B cell (primary cell): ENCODE measurements at places on chromosomes 13 and 19. TPM values are rescaled to one million over a fixed set of nuclear protein-coding genes. Genes with fewer than 3 reads are reported as not detected.

Gene ATP1A3
- 0.62 and 1.2 TPM in 2 replicates for polyA plus RNA-seq

GRCh38 chr19:35986664-35987570 lies 8.1 kb upstream of the SDHAF1 start:
- peak; percentile 62 for DNase-seq

DNA sequence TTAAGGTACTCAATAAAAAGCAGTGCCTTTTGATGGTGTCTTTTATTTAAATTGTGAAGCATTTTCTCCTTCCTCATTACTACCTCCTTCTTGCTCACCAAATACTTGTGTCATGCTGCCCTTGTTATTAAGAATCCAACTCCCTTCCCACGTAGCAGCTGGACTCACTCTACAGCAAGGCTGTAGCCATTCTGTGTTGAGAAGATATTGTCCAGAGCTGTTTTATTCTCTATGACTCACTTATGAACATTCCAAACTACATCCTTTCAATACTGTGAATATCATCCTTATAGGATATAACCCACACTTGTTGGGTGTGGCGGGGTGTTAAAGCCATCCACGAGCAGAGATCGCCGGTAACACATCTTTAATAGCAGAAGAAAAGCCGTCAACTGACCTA lies 1671.5 kb upstream of the SLC10A2 start:
- no peak for DNase-seq

Gene ABHD13
- polyA plus RNA-seq: 6.2 and 10.3 TPM in 2 replicates

DNA sequence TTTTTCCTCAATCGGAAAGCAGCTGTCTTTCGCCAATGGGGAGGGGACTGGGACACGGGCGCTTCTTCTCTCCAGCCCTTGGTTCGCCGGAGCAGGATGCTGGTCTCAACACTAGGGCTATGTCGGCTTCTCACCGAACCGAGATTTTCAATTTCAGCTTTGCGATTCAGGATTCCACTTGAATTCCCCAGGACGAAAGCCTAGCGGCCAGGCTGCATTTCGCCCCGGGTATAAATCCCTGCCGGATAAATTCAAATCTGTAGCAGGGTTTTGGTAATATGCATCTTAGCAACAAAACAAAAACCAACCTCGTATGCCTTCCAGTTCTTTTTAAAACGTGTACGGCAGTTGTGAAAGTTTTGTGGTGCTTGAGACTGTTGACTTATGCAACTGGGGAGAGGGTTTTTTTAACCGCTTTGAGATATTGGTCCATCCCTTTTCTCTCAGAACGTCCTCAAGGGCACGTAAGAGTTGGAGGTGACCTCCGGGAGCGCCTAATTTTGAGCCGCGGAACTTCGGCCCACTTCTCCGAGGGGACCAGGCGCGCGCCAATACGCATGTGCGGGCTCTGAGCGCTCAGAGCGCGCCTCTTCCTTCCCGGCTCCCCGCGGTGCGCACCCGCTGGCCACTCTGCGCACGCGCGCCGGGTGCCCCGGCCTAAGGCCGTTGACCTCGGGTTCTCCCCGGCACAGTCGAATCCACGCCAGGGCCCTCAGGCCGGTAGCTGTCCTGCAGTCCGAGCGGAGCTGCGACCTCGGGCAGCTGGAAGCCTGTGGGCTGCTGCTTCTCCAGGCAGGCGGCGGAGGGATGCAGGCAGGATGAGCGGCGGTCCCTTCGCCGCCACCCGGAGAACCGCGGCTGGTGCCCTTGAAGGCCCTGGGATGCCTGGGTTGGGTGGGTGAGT lies 7.6 kb downstream of the POU4F1 start:
- peak; percentile 50 for DNase-seq

Gene RAB3A
- 5.3 and 7.7 TPM in 2 replicates for polyA plus RNA-seq

GRCh38 chr19:45087531-45087930 lies 5.4 kb upstream of the PPP1R37 start:
- no peak for DNase-seq

DNA sequence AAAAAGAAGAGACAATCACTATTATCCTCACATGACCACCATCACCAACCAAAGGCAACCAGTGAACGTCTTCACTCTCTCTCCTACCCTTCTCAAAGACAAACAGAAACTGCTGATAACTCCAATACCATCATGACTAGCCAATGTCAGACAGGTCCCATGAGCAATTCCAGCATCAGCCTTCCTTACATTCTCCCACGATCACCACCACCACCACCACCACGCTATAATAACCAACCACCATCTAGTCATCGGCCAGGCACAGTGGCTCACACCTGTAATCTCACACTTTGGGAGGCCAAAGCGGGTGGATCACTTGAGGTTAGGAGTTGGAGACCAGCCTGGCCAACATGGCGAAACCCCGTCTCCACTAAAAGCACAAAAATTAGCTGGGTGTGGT lies 3.9 kb downstream of the MYO1F start:
- no peak for DNase-seq

- peak; percentile 63 for DNase-seq
These were observed 455.7 kb downstream of the FGF9 start for GRCh38 chr13:22126433-22127021.

DNA sequence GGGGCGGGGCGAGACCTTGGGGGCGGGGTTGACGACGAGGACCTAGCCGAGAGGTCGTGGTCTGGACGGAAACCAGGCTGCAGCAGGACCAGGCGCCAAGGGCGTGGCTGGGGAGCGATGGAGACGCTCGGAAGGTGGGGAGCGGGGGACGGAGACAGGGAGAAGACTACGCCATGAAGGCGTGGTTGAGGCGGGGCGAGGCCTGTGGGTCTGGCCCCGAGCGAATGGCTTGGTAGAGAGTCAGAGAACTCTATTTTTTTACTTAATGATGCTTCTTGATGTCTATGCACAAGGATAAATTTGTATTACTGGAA lies 674 bp upstream of the FBXL12 start:
- DNase-seq: no peak

- DNase-seq: peak; percentile 93
These were observed at the start of gene PTOV1 for GRCh38 chr19:49850487-49851342. PTOV1 (plus strand) TSS chr19:49851159.

Gene CLIP3
- polyA plus RNA-seq: 0.42 and 0.55 TPM in 2 replicates

- DNase-seq: no peak
These were observed 15.0 kb downstream of the MBD3L2B start for GRCh38 chr19:7006135-7006704.

- DNase-seq: peak; percentile 68
These were observed 10.1 kb downstream of the GRIN2D start for GRCh38 chr19:48403606-48404005.

Gene ZFP28
- 2.5 and 4.6 TPM in 2 replicates for polyA plus RNA-seq

Gene KLK2
- 0.60 and 1.2 TPM in 2 replicates for polyA plus RNA-seq

Gene CRLF1
- polyA plus RNA-seq: not detected in 2 replicates

GRCh38 chr13:27309967-27310598 lies 39.5 kb downstream of the RASL11A start:
- DNase-seq: no peak

DNA sequence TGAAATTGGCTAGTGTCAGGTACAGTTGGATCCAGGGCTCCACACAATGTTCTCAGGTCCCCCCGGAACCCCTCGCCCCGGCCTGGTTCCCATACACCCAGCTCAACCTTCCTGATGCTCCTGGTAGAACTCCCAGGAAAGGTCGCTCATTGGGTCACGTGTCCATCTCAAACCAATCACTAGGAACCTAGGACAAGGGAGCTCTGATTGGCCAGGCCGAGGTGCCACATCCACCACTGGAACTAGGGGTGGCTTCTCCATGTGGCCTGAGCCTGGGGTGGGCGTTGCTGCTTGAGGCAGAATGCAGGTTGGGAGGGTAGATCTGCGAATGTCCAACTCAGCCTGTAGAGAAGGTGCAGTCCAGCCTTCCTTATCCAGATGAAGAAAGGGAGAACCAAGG lies 6.9 kb upstream of the MEF2B start:
- no peak for DNase-seq

GRCh38 chr13:105948143-105948542 lies 587.3 kb downstream of the EFNB2 start:
- no peak for DNase-seq

- DNase-seq: peak; percentile 39
These were observed 12.8 kb downstream of the ONECUT3 start for GRCh38 chr19:1765904-1766799.

DNA sequence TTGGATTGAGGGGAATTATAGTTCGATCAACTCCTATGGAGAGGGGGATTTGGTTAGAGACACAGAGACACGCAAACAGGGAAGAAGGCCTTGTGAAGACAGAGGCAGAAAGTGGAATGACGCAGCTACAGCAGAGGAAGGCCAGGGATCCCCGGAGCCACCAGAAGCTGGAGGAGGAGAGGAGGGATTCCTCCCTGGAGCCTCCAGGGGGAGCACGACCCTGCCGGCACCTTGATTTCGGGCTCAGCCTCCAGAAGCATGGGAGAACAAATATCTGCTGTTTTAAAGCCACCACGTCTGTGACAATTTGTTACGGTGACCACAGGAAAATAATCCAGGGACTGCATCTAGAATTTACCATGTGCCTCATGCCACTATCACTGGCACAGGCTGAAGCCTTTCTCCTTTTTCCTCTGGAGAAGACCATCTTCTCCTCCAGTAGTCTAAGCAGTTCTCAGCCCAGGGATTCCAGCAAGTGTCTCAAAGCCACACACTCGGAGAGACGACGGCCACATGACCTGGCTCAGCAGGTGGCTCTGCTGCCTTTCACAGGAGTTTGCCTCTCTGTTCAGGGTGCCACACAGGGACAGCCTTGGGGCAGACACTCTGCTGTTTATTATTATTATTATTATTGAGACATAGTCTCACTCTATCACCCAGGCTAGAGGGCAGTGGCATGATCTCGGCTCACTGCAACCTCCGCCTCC lies 39.9 kb upstream of the CCNE1 start:
- DNase-seq: peak; percentile 23

DNA sequence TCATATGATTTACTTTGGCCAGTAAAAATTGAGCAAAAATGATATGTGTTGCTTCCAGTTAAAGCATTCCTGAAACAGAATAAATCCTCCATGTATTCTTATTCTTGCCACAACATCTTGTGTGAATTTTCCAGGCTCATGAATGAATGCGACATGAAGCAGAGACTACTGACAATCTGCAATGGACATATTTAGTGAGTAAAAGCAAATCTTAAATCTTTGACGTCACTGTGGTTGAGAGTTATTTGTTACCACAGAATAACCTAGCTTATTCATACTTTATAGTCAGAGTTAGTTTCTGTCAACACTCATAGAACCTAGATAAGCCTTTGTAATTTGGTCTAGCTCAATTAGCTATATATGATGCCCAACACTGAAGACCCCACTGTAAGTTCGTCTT lies 1443.1 kb downstream of the PCDH9 start:
- no peak for DNase-seq

DNA sequence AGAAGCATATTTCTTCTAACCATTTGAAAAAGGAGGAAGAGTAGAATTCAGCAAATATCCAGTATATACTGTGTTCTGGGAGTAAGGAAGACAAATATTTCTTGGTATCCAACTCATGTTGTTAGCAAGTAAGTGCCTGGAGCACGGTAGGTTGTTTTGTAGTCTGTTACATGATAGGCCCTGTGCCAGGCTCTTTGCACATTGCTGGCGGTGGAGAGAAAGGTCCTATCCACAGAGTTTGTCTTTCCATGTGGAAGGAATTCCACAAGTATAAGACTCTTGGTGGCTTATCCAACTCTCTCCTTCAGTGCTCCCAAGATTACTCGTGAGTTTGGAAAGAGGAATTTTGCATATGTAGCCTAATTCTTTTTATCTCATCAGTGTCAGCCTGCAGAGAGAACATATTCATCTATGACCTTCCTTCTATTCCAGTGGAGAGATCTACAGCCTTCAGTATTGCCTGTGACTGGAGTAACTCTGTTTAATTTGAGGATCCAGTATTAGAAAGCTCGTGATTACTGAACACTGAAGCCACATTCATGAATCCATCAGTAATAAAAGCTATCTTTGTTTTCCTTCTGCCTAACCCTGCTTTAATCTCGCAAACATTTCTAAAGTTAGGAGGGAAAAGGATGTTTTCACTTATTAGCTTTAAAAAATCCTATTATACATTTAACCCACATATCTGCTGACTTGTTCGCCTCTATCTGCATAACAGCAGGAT lies 183.9 kb upstream of the CSNK1A1L start:
- no peak for DNase-seq

Gene ZNF274
- 51.5 and 53.3 TPM in 2 replicates for polyA plus RNA-seq

Gene DAND5
- not detected in 2 replicates for polyA plus RNA-seq

Gene ADGRE1
- 0.21 and 0.33 TPM in 2 replicates for polyA plus RNA-seq

DNA sequence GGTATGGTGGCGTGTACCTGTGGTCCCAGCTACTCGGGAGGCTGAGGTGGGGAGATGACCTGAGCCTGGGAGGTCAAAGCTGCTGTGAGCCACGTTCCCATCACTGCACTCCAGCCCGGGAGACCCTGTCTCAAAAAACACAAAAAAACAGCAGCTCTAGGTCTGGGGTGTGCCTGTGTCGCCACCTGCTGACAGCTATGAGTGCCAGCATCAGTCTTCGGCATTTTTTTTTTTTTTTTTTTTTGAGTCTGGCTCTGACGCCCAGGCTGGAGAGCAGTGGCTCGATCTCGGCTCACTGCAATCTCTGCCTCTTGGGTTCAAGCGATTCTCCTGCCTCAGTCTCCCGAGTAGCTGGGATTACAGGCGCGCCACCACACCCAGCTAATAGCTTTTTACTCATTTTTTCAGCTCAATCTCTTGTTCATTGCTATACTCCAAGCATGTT lies 10.1 kb downstream of the AP2S1 start:
- DNase-seq: peak; percentile 82

DNA sequence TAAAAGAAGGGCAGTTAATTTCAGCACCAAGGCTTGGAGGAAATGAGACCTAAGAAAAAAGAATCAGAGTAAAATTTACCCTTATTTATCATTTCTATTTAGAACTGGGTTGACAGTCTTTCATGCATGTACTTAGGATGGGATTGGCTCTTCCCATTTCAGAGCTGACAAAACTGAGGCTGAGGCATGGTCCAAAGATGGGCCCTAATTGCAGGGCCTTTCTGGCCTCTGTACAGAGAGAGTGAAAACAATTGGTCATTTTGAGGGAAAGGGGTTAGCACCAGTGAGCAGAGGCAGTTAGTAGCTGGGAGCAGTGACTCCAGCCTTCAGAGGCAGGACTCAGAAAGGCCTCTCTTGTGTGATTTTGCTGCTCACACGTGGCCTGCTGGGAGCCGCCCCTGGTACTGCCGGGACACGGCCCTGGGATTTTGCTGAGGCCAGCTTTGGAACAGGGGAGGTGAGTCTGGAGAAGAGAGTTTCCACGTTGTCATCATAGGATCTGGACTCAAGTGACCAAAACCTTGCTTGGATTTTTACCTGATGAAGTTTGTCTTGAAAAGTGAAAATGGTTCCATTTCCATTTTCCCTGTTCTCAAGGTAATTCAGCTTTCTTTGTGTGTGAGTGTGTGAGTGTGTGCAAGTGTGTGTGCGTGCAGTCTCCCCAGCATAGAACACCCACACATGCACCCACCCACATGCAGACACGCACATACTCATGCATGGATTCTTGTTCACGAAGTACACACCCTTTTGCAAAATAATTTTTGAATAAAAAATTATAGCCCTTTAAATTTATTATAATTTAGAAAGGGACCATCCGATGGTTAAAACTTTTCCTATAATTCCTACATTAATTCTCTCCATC lies at the start of gene ZNF536:
TSS of gene ZNF536 (plus strand) at position 425 of the 865 bp plus-strand sequence. CDS start 71,179 bp downstream, outside the sequence.
- DNase-seq: no peak

Gene MARK4
- 11.7 and 13.5 TPM in 2 replicates for polyA plus RNA-seq
